Esophagus squamous epithelium (tissue), 5 donors: ENCODE measurements at places on chromosomes 7 and 10.

DNA sequence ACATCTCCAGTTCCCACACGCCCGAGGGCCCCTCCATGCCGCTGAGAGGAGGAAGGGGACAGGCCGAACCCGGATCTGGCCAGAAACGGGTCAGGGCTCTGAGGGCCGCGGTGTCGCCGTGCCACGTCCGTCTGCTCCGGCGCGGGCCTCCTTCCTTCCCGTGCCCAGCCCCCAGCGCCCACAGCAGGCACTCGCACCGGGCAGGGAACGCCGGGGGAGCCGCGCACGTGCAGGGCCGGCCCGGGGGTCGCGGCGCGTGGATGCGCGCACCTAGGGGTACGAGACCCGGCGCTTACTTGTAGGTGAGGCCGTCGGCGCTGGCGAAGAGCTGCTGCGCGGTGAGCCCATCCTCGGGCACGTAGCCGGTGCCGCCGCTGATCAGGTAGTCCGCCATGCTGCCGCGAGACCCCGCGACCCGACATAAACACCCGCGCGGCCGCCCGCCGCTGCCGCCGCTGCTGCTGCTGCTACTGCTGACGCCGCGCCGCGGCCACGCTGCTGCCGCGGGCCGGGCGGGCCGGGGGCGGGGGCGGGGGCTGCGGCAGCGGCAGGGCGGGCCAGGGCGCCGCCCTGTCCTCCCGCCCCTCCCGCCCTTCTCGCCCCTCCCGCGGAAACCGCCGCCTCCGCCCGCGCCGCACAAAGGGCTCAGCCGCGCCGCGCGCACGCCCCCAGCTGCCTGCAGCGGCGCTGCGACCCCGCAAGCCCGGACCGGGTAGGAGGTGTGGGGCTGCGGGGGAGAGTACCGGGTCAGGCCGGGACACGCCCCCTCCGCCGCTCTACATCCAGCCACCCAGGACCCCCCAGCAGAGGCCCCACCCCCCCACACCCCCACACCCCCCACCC lies 4.1 kb downstream of the IMPDH1 start:
- DNase-seq, result no peak

DNA sequence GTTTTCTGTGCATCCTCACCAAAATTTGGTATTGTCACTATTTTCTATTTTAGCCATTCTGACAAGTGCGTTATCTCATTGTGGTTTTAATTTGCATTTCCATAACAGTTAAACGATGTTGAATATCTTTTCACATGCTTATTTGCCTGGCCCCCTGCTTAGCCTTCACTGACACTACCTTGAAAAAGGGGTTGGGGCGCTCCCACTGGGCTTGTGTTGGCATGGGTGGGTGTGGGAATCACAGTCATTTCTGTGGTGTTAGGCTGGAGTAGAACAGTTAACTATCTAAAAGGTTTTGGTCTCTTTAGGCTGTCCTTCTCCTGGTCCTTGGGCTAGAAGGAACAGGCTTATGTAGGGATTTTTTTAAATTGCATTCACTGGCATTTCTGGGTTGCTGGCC lies 72.2 kb upstream of the TMEM140 start:
- DNase-seq, result no peak

GRCh38 chr7:88835147-88835728 lies 39.7 kb upstream of the TEX47 start:
- DNase-seq, result no peak

DNA sequence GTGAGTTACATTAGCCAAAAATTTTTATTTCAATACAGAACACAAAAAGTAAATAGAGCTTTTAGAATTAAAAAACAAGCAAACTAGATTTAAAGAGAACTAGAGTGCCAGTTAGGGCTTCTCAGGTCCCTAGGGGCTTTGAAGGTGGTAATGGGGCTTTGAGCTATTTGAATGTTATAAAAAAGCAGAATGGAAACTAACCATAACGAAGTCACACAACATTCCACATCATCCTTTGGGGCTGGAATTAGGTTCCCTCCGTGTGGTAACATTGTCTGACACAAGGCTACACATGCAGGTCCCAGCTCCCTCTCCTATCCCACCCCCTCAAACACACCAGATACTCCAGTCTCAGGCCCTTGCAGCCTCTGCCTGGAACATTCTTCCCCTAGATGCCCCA lies 15.3 kb downstream of the JAZF1 start:
- no peak for DNase-seq

- no peak for DNase-seq
Measured at GRCh38 chr10:132178672-132179545, 7.8 kb upstream of the DPYSL4 start.
